Right renal pelvis (tissue), 4 donors: ENCODE measurements at places on chromosomes 16 and 17. TPM values are rescaled to one million over a fixed set of nuclear protein-coding genes. Genes with fewer than 3 reads are reported as not detected.

DNA sequence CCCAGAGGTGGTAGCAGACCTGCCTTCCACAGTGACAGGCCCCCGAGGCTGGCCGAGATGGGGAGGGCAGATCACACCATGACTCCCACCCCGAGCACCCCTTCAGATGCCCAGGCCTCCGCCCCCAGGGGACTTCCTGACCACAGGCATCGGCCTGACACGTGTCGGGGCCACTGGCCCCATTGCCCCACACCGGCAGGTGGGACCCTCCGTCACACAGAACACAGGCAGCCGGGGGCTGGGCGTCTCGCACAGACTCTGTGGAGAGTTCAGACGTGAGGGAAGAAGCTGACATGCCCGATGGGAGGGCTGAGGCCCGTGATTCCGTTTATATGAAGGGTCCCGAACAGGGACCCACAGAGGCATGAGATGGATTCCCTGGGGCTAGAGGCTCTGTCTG, 51.3 kb upstream of the GNG13 start:
- DNase-seq = no peak

GRCh38 chr17:27473190-27473747, 17.0 kb downstream of the KSR1 start:
- DNase-seq = no peak

GRCh38 chr17:27481327-27481726, 25.1 kb downstream of the KSR1 start:
- DNase-seq = no peak

DNA sequence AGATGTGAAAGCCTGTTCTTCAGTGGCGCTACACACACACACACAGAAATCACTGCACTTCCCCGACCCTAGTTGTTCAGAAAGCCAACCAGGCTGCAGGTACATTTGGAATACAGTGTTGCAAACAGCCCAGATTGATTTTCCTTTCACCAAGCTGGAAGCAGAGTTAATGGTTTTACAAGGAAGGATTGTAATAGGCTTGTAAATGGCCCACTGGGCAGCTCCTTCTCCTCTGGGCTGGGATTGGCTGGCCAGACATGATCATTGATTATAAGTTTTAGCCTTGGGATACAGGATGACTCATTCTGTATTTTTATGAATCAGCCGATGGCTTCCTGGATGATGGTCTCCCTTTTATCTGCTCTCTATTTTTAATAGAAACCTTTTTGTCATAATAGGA, 2.5 kb downstream of the VAT1L start:
- no peak for DNase-seq

GRCh38 chr16:84765616-84766580, 53.9 kb upstream of the CRISPLD2 start:
- DNase-seq = no peak

GRCh38 chr16:78211020-78211599, 111.7 kb downstream of the WWOX start:
- DNase-seq = no peak

DNA sequence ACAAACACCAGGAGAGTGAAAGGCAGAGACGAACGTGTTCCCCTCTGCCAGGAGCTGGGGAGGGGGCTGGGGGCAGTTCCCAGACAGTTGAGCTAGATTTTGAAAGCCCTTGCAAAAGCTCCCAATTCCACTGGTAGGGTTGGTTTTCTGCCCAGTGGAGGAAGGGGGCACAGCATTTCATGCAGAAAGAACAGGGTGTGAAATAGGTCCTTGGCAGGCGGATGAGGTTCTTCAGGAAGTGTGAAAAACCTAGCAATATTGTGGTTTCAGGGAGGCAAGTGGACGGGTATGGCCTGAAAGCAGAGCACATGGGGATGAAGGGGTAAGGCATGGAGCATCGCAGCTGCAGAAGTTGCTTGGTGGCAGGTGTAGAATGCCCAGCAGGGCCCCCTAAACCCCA, 248.3 kb downstream of the KATNIP start:
- no peak for DNase-seq

DNA sequence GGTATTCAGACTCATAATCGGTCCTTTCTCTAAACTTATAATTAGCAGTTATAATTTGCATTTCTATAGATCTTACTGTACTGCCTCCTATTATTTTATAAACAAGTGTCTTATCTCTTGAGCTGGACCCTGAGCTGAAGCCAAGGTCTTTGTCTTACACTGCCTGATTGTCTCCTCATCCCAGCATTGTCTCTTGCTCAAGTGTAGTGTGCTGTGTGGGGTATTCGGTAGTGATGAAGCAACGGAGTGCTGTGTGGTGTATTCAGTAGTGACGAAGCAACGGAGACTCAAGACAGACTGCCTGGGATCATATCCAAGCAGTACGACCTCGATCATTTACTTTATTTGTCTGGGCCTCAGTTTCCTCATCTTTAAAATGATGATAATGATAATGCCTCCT, 69.3 kb downstream of the COX10 start:
- no peak for DNase-seq

GRCh38 chr17:56292578-56292977, 139.3 kb downstream of the ANKFN1 start:
- no peak for DNase-seq

GRCh38 chr17:47240806-47241205, 12.8 kb upstream of the ITGB3 start:
- no peak for DNase-seq

DNA sequence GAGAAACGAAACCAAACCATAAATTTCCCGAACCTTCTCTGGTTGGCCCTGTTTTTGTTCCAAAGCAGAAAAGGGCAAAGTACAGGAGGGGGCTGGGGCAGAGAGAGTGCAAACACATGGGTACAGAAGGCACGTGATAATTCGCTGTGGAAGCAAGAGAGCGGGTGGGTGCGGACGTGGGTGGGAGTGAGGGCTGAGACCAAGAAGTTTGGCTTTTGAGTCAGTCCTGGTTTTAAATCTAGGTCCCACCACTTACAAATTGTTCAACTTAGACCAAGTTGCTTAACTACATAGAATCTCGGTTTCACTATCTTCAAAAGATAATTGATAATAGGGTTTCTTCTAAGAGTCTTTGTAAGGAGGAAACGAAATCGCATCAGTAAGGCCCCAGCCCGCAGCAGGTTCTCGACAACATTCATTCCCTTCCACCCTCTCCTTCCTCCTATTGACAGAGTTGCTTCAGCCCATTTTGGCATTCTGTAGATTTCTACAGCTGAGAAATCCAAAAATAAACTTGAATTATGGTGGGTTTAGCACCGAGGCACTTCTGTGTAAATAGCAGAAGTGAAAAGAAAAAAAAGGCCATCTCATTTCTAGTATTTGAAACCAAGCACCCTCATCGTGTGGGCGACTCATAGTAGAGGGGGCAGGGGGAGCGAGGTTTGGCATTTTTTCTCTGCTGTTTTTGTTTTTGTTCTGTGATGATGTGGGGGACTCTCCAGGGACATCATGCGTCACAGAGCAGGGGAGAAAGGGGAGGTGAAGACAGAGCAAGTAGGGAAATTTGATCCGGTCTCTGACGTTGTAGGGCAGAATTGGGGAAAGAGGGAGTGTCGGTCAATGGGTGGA, 33.6 kb upstream of the CCR7 start:
- peak; percentile 43 for DNase-seq

CLEC3A gene
- polyA plus RNA-seq = 0.11 TPM

DNA sequence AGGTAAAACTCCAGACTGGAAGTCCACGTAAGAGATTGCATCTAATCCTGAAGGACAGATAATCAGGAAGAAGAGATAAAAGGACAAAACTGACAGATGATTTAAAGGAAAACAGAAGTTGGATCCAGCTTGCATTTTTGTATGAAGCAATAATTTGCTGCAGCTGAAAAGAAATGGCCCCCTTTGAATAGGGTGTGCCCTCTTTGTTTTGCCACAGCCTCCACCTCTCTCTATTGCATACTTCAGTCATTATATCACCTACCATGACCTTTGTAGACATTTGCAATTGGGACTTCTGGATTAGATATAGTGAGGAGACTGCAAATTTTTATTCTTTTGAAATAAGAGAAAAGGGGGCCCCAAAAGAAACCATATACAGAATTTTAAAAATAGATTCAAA, 8.1 kb downstream of the NOG start:
- no peak for DNase-seq

- DNase-seq = no peak
These were observed 48.6 kb downstream of the CDRT4 start for GRCh38 chr17:15418781-15419180.

FBXO31 gene
- 25.6 TPM for polyA plus RNA-seq

DNA sequence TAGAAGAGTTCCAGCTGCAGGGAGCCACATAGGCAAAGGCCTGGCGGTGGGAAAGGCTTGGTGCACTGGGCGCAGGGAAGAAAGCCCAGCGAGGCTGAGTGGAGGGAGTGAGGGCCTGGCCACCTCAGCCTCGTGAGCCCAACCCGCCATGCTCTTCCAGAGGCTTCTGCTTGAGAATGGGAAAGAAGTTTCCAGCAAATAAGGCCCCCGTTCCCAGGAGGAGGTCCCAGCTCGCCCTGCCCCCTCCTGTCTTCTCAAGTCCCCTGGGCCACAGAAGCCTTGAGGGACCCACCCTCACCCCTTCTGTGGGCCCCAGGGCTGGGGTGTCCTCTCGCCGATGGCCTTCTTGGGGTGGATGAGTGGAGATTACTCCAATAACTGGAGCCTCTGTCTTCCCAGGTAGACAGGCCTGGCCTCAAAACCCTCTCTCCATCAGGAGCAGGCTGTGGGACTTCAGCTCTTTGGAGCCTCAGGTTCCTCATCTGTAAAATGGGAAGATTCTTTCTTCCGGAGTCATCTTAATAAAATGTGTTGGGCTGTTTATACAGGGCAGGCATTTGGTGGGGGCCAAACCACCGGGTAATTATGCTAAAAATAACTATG, 933 bp upstream of the SNN start:
- no peak for DNase-seq

GRCh38 chr17:78890498-78890897, 12.5 kb downstream of the CEP295NL start:
- DNase-seq = no peak

- DNase-seq = no peak
These were observed 5.1 kb upstream of the CLUH start for GRCh38 chr17:2716649-2717048.

GRCh38 chr17:12301551-12301950, 280.9 kb downstream of the MAP2K4 start:
- DNase-seq = no peak

SBK1 gene
- polyA plus RNA-seq = 21.9 TPM

TMEM186 gene
- 15.6 TPM for polyA plus RNA-seq

DNA sequence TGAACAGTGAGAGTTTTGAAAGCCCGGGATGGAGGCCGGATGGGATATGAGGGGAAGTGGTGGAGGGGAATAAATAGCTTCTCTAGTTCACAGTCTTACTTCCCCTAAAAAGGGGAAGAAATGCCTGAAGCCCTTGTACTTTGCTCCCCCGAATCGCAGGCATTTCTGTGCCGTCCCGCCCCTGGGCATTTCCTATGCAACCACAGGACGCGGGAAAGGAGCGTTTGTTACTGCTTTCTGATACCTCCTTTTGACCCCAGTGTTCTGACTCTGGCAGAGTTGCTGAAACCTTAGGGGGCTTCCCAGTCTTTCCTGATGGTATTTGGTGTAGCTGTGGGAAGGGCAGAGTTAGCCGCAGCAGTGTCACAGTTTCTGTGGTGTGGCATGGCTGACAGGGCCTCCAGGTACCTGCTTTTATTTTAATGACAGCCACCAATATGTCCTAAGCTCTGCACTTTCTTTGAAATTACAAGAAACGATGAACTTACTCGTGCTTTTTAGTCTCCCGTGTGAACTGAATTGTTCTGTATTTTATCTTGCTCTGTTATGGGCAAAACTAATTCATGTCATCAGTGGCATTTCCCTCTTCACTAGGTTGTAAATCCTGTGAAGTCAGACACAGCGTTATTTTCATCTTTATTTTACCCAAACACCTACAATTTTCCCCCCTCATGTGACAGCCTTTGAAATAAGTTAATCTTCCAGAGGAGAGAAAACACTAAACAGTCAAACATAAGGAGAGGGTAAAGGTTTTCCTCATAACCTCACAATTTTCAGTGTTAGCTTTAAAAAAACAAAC, 27.1 kb downstream of the USP10 start:
- DNase-seq = no peak

DNA sequence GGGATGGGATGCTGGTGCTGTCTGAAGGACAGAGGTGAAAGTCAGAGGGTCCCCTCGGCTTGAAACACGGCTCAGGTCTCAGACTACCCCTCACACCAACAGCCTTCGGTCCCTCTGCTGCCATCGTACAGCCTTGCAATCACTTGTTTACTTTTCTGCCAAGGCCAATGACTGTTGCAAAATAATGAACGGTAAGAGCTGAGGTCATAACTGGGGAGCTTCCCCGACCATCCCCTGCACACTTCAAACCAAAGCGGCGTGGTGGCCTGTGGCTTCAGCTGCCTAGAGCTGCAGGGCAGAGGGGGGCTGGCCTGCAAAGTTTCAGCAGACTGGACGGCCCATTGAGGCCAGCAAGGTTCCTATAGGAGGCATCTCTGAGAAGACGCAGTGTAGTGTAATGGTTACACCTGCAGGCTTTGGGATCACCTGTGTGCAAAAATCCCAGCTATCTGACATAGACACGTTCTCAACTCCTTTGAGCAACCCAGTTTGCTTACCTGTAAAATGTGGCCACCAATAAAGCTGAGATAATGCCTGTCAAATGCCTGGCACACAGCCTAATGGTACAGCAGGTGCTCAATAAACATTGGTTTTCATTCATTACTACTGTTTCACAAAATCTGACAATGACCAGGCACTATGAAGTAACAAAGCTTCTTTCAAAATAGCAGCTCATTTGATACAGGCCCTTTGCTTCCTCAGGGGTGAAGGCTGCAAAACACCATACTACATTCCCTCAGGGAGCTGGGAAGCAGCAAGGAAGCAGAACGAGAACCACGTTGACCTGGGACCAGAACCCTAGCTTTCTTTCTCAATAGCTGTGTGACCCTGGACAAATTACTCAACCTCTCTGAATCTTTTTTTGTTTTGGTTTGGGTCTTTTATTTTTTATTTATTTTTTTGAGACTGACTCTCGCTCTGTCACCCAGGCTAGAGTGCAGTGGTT, 5.0 kb downstream of the PAM16 start:
- DNase-seq = no peak

KCNH6 gene
- polyA plus RNA-seq = 1.9 TPM

DNA sequence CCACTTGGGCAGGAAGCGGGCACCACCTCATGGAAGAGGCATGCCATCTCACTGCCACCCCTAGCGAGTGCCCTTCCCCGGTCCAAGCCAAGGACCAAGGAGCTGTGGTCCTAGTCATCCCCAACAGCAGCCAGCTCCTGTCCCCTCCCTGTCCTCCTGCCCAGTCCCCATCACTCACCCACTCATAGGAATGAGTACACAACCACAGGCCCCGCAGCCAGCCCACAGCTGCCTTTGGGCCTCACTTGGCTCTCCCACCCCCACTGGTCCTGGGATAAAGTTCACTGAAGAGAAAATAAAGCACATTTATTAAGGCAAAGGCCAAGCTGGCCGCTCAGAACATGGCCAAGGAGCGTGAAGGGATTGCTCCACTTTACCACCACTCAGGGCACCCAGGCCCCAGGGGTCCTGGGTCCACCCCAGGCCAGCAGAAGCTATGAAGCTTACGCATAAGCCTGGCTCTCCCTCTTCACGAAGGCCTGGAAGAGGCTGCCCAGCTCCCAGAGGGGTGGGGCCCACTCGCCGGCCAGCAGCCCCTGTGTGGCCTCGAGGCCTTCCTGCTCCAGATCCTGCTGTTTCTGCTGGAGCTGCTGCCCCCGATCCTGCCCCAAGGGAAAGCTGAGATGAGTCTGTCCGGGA, 3.6 kb downstream of the SCRN2 start:
- DNase-seq = no peak
